ENCODE measurements at places on chromosomes 5 and 9. TPM values are rescaled to one million over a fixed set of nuclear protein-coding genes. Genes with fewer than 3 reads are reported as not detected.

GRCh38 chr5:10981932-10982331, 220.9 kb upstream of the DAP start:
- DNase-seq, result no peak
- H3K27me3 ChIP-seq, result peaks cover 3% of the 10 kb centered on the region
- no peaks in the 10 kb centered on the region for H3K4me1 ChIP-seq
- no peak overlapping the region for H3K27ac ChIP-seq
- H3K4me3 ChIP-seq, result no peak overlapping the region

DNA sequence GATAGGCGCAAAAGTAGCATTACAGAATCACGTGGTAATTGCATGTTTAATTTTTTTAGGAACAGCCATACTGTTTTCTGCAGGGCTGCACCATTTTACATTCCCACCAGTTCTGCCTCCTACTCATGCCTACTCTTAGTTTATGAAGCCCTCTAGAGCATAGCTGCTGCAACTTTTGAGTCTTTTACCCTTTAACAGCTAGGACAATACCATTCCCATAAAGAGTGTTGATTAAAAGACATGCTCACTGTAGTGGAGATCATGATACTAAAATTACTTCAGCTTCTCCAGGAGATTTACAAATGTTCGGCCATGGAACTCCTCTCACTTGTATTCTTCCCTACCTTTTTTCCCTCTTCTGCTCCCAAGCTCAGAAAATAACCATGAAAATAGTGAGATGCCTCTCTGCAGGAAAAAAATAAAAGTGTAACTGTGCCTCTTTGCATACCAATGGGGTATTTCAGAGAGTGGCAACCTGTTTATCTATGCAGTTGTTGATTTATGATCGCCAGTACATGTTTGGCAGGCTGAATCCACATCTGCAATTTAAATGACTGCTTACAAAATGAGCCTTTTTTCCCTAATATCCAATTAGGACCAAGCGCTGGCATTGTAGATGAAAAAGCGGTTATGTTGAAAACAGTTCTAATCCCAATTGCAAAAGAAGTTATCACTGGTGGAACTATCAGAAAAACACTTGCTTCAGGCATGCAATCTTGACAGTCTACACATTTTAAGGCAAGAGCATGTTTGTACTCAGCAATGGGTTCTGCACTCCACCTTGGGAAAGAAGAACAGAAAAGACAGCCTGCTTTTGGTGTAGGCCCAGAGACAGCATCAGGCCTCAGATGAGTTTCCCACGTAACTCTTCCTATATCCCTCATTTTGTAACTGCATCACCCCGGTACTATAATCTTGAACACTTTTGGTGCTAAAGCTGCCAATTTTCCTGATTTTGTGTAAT, 131.1 kb downstream of the ADAMTSL1 start:
- no peaks in the 10 kb centered on the region for H3K4me1 ChIP-seq
- no peaks in the 10 kb centered on the region for H3K36me3 ChIP-seq
- no peaks in the 10 kb centered on the region for H3K27me3 ChIP-seq
- DNase-seq, result no peak

Gene GRM6
- not detected for total RNA-seq

GRCh38 chr5:82365744-82366228, 87.6 kb upstream of the RPS23 start:
- no peak overlapping the region for H3K27ac ChIP-seq
- H3K4me1 ChIP-seq, result no peaks in the 10 kb centered on the region
- DNase-seq, result peak; percentile 89
- no peak overlapping the region for H3K4me3 ChIP-seq

Gene SEC24A
- total RNA-seq, result 20.8 TPM

DNA sequence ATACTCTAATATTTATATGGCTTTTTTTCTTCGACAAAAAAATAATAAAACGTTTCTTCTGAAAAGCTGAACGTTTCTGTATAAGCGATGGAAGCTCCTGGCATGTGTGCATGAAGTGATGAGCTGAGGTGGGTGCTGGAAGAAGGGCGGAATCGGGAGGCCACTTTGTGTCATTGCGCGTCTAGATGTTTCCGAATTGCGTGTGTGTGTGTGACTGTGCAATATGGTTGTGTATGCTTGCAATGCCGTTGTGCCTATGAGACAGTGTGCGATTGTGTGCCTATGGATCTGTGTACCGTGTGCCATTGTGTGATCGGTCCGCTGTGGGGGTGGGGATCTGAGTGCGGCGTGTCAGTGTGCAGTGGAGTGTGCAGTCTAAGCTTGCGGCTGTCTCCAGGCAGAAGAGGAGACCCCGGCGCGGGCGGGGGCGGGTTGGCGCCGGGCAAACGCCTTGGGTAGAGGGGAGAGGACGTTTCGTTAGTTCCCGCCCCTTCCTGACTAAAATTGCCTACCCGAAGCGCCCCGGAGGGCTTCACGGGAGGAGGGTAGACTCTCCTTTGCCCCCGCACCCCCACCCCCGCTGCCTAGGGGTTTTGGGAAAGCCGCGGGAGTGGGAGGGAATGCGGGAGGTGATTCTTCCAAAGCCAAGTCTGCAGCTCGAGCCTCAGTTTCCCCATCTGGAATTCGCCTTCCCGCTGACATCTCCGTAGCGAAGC, 24.2 kb downstream of the PCDHGC5 start:
- H3K4me1 ChIP-seq, result peaks cover 61% of the 10 kb centered on the region
- peak overlapping the region; percentile 27 for H3K4me3 ChIP-seq
- H3K36me3 ChIP-seq, result peaks cover 19% of the 10 kb centered on the region
- peak overlapping the region; percentile 90 for H3K27ac ChIP-seq

GRCh38 chr5:114266374-114266773, 95.5 kb upstream of the KCNN2 start:
- H3K27ac ChIP-seq, result no peak overlapping the region
- H3K36me3 ChIP-seq, result no peaks in the 10 kb centered on the region
- no peaks in the 10 kb centered on the region for H3K27me3 ChIP-seq
- no peaks in the 10 kb centered on the region for H3K4me1 ChIP-seq
- no peak overlapping the region for H3K4me3 ChIP-seq

DNA sequence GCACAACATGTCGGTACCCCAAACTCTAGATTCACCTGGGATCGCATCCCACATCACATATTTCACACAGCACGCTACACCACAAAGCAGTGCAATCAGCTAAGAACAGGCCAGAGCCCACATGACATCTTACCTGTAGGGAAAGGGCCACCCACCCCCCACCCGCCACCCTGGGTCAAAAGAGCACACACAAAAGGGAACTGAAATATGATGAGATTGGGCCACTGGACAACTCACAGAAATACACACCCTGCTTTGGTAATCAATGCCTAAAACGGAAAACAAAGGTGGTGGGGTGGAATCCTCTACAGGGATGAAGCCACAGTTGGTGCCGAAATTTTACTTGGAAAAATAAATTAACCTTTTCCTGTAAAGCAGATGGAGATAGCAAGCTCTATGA, 13.1 kb downstream of the RETREG1 start:
- H3K4me3 ChIP-seq, result no peak overlapping the region
- H3K27me3 ChIP-seq, result no peaks in the 10 kb centered on the region
- H3K36me3 ChIP-seq, result no peaks in the 10 kb centered on the region

- H3K4me3 ChIP-seq, result no peak overlapping the region
- no peak for DNase-seq
- H3K4me1 ChIP-seq, result peaks cover 15% of the 10 kb centered on the region
These were observed 11.9 kb downstream of the ROPN1L start for GRCh38 chr5:10453545-10453944.

Gene HCN1
- total RNA-seq, result not detected

GRCh38 chr9:10855847-10856246, 243.0 kb upstream of the PTPRD start:
- H3K4me3 ChIP-seq, result no peak overlapping the region
- H3K27me3 ChIP-seq, result no peaks in the 10 kb centered on the region

- H3K4me3 ChIP-seq, result no peak overlapping the region
- H3K27me3 ChIP-seq, result no peaks in the 10 kb centered on the region
- H3K36me3 ChIP-seq, result no peaks in the 10 kb centered on the region
- no peaks in the 10 kb centered on the region for H3K4me1 ChIP-seq
These were observed 6.5 kb upstream of the FBXO10 start for GRCh38 chr9:37582548-37583157.

DNA sequence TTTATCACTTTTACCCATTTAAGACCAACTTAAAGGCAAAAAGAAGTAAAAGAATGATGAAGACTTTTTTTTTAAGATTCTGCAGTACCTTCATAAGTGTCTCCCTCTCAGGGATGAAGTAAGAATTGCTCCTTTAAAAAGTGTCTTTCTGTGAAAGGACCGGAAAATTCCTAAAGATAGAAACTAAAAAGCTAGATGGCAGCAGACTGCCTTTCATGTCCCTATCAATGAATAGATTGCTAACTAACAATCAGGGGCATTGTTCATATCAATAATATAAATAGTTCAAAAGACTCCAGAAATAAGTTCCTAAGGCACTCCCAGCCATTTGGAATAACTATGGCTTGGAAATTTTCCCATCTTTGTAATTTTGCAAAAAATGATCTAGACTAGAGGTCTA, 558.0 kb downstream of the PDE4D start:
- H3K4me3 ChIP-seq, result no peak overlapping the region
- H3K27me3 ChIP-seq, result no peaks in the 10 kb centered on the region
- H3K36me3 ChIP-seq, result no peaks in the 10 kb centered on the region

GRCh38 chr9:138025417-138025816, 147.8 kb downstream of the CACNA1B start:
- H3K27me3 ChIP-seq, result peaks cover 4% of the 10 kb centered on the region
- no peaks in the 10 kb centered on the region for H3K4me1 ChIP-seq
- DNase-seq, result no peak
- H3K4me3 ChIP-seq, result no peak overlapping the region
- H3K36me3 ChIP-seq, result no peaks in the 10 kb centered on the region

DNA sequence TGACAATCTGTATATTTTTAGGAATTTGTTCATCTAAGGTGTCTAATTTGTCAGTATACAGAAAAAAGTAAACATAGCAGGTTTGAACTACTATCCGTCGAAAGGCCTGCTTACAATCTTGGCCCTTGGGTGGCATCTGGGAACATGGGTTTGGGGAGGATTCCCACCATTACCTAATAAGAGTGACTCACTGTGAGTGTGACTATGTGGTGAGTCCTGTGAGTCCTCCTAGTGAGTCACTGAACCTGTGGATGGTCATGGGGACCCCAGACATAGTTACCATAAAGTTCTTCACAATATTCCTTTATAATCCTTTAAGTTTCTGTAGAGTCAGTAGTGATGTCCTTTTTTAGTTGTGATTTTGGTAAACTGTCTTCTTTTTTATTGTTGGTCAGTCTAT, 37.0 kb downstream of the RNF130 start:
- H3K4me1 ChIP-seq, result no peaks in the 10 kb centered on the region
- no peak overlapping the region for H3K4me3 ChIP-seq
- peak; percentile 16 for DNase-seq
- no peaks in the 10 kb centered on the region for H3K36me3 ChIP-seq

Gene MEIKIN
- not detected for total RNA-seq

GRCh38 chr9:83956436-83957247, 23.4 kb downstream of the HNRNPK start:
- H3K4me1 ChIP-seq, result peaks cover 7% of the 10 kb centered on the region
- peak; percentile 63 for DNase-seq
- H3K4me3 ChIP-seq, result peak overlapping the region; percentile 60
- peak overlapping the region; percentile 86 for H3K27ac ChIP-seq
- no peaks in the 10 kb centered on the region for H3K27me3 ChIP-seq

DNA sequence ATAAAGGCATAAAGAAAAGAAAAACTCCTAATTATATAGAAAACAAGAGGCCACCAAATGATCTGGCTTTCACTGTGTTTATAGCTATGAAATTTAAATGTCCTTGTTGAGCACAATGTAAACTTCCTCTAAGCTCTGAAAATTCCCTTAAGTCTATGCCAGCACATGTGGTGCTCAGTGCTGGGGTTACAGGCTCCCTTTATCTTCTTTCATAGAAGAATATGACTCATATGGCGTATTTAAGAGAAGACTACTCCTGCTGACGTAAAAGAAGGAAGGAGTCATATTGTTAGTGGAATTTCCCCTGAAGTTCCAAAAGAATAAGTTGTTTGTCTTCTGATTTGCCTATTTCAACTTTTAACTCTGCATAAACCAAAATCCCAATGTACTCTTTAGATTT, 30.4 kb downstream of the RNF145 start:
- peak; percentile 99 for DNase-seq
- peak overlapping the region; percentile 84 for H3K27ac ChIP-seq
- H3K27me3 ChIP-seq, result no peaks in the 10 kb centered on the region
- H3K36me3 ChIP-seq, result peaks cover 2% of the 10 kb centered on the region
- H3K4me1 ChIP-seq, result peaks cover 30% of the 10 kb centered on the region

- peak; percentile 74 for DNase-seq
- peak overlapping the region; percentile 64 for H3K27ac ChIP-seq
- no peaks in the 10 kb centered on the region for H3K27me3 ChIP-seq
- no peak overlapping the region for H3K4me3 ChIP-seq
- H3K36me3 ChIP-seq, result no peaks in the 10 kb centered on the region
These were observed 97.1 kb upstream of the CDH6 start for GRCh38 chr5:31096238-31096865.

DNA sequence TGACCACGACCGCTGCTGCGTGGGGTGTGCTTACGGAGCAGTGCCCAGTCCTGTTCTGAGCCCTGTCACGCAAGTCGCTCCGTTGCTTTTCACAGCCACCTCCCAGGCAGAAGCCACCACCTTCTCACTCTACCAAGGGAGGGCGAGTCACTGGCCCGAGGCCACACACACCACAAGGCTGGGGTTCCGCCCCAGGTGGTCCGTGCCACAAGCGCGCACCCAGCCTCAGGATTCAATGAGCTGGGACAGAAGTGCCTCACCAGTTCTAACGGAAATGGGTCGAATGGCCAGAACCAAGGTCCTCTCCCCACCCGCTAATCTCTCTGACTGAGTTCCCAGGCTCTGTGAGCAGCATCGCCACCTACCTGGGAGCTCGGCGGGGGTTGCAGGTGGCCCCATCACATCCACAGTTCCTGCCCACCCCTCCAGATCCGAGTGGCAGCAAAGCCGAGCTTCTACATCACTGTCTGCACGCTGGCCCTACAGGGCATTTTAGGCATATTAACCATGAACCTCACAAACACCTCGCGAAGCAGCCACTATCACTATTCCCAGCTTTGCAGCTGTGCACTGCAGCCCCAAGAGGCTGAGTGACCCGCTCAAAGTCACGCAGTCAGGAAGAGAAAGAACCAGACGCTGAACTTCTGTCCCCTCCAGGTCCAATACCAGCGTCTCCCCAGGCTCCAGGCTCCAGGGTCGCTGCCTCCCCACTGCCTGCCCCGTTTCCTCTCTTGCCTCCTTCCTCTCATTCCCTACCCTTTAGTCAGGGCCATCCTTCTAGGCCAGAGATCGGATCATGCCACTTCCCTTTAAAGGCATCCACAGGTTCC, 92.1 kb upstream of the PHYKPL start:
- H3K27me3 ChIP-seq, result no peaks in the 10 kb centered on the region
- H3K27ac ChIP-seq, result no peak overlapping the region

- no peak overlapping the region for H3K27ac ChIP-seq
- H3K36me3 ChIP-seq, result no peaks in the 10 kb centered on the region
- peaks cover 2% of the 10 kb centered on the region for H3K27me3 ChIP-seq
- H3K4me3 ChIP-seq, result no peak overlapping the region
- H3K4me1 ChIP-seq, result peaks cover 2% of the 10 kb centered on the region
These were observed 69.4 kb downstream of the HMCN2 start for GRCh38 chr9:130334915-130335314.

Measured in fibroblast of lung (primary cell).